ENCODE measurements at places on chromosomes 2 and 18.

- DNase-seq: no peak
These were observed 949.8 kb upstream of the LRATD1 start for GRCh38 chr2:13682540-13683272.

DNA sequence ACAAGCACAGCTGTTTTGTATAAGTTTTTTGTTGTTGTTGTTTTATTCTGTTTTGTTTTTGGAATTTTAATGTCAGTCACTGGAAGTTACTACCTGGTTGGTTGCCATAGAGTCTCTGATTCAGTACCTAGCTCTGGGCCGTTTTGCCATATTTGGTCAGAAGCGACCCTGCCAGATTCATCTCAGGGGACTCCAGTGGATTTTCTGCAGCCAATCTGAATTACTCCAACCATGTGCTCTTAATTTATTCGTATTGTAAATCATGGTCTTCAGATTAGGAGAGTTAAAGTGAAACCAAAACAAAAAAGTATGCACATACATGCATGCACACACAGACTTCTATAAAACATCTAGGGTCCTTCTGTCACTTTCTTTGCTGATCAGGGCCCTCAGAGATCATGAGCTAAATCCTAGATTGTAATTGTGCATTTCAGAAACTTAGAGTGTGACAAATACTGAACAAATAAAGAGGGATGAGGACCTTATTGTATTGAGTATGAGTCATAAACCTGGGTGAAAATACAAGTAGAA lies 317.4 kb upstream of the UBE2E3 start:
- DNase-seq: no peak

GRCh38 chr18:22503803-22504202 lies 86.1 kb upstream of the CTAGE1 start:
- no peak for DNase-seq

DNA sequence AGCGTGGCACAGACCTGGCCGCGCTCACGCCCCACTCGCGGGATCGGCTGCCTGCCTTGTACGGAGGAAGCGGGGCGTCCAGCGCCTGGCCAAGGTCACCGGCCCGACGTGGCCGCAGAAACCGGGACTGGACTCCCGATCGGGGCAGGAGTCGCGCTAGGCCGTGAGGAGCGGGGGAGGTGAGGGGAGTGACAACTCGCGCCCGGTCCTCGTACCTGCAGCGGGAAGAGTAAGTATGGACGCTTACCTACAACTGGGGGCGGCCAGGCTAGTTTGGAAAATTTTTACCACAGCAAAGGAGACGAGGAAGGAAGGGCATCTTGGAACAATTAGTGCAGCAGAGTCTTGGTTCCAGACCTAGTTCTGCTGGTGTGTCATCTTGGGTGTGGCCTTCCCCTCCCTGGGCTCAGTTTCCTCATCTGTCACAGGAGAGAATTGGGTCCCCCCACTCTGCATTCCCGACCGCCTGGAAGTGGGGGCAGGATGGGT lies 693 bp downstream of the UBE2F start:
- no peak for DNase-seq

DNA sequence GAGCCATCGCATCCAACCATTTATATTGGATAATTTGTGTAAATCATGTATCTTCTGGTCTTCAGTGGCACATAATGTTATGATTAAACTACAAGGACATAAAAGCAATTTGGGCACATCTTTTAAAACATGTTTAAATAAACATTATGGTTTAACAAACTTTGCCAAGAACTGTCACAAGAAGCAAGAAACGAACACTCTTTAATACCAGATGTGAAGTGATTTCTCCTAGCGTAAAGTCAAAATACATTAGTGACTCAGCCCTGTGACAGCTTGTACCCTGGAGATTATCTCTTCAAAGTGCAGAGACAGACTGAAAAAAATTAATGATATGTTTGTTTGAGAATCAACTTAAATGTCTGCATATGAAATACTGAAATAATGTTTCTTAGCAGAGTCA lies 39.9 kb downstream of the DSEL start:
- DNase-seq: no peak

- DNase-seq: no peak
These were observed 174.6 kb downstream of the HAUS1 start for GRCh38 chr18:46278481-46279465.

- DNase-seq: no peak
These were observed 102.6 kb upstream of the GLI2 start for GRCh38 chr2:120632796-120633646.

DNA sequence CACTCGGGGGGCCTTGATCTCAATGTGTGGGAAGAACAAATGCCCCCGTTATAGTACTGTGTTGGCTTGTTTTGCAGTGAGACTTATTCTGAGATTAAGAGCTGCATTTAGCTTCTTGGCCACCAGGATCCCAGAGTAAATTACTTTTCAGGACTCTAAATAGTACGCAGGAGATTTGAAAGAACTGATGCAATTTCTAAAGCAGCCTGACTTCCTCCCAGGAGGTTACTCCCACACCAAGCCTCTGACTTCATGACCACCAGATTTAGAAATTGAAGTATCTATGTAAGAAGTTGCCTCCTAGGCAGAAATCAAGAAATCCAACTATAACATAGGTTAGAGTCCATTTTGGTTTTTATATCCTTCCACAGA lies 67.0 kb downstream of the FEZ2 start:
- no peak for DNase-seq

DNA sequence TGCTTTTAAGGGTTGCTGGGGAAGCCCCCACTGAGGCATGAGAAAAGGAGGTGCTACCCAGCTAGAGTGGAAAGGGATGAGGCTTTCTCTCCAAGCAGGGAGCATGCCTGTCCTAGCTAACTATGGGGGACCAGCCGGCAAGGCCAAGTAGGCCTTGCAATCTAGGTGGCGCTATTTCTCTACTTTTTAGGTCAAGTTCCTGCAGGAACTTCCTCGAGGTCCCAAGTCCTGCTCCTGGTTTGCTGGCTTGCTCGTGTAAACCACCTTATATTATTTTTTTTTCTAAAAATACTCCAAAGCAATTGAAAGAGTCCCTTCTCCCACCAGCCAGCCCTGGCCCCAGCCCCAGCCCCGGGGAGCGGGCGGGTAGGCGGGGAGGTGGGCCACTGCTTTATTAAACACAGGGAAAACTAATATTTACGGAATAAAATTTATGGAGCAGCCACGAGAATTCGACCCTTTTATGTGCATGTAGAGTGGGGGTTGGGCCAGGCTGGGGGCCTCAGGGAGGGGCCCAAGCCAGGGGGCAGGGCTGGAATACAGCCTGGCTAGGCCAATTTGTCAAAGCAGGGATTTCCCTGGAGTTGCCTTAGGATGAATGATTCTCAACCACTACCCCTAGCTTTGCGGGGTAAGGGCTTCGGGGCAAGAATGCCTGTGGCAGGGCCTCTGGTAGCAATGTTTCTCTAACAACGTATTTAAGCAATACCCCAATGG lies 12.8 kb upstream of the IHH start:
- DNase-seq: peak; percentile 86

GRCh38 chr2:160407393-160408172 lies 86.0 kb downstream of the RBMS1 start:
- no peak for DNase-seq

- DNase-seq: no peak
These were observed 145.2 kb upstream of the SYT4 start for GRCh38 chr18:43422518-43422917.

GRCh38 chr2:47508641-47509040 lies 105.7 kb downstream of the MSH2 start:
- DNase-seq: no peak

DNA sequence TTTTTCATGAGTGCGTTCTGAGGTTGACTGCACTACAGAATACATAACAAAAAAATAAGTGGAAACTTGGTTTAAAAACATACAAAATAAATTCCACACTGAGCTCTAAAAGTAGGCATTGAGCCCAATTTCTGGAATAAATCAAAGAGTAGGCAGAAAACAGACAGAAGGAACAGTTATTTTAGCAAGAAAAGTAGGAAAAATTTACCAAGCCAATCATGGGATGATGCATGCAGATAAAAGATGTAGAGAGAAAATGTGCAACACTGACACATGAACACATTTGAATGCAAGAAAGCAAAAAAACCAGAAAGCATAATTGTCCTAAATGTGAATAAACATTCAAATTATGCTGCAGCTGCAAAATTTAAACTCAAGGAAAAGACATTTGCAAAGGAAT lies 308.3 kb downstream of the DLGAP1 start:
- no peak for DNase-seq

DNA sequence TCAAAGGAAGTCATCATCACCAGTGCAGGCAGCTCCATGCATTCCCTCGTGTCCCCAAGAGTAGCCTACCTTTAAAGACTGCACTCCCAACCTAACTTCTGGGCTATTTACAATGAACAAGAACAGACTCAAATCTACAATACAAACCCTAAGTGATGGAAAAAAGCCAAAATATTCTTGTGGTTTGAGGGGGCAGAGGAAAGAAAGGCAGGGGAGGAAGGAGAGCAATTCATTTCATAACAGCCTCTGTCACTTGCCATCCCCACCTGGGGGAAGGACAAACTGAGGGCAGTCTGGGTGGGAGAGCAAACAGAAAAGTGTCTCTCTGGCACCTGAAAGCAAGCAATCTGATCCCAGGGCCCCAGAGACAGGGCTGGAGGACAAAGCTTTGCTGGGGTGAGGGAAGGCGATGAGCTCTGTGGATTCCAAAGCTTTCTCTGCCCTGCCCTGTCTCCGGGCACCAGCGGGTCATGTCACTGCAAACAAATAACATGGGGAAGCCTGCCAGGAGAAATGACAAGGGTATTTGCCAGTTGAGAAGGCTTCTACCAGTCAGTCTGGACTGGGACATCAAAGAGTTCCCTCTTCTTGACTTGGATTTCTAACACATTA lies 528.0 kb upstream of the TNP1 start:
- DNase-seq: no peak

DNA sequence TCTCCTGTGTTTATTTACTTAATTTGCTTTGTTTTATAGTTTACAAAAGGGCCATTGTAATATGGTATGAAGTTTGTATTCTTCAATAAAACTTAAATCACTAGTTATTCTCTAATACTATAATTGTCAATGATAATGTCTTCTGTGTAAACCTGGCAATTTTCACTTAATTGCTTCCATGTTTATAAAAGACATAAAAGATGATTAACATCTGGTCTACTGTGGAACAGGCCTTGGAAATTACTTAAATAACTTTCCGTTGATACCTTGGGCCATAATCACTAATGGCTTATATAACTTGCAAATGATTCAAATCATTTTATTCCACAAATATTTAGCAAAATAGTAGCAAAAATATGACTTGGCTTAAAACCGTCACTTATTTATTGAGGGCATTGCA lies 743.8 kb downstream of the DSC3 start:
- no peak for DNase-seq

- no peak for DNase-seq
These were observed 135.7 kb downstream of the USP34 start for GRCh38 chr2:61335187-61335586.

- no peak for DNase-seq
These were observed 431.4 kb upstream of the TNP1 start for GRCh38 chr2:217291259-217291658.

DNA sequence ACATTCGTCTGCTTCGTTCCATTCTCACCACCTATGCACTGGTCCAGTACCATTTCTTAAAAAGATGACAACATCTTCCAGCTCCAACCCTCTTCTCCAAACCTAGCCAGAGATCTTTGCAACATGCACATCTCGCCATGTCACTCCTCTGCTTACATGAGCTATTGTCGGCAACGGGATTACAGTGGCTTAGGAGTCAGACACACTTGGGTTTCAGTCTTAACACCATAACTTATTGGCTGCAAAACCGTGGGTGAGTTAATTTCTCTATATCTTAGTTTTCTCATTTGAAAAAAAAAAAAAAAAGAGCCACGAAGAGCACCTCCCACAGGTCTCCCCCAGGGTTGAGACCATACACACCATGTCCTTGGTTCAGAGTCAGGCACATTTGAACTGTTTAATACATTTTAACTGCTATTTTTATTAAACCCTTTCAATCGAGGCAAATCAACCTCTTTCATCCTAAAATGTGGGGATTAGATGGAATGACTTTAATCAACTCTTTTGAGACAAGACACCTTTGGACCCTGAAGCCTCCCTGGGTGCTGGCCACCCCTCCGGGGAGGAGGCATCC lies 889 bp downstream of the ANKRD29 start:
- no peak for DNase-seq

DNA sequence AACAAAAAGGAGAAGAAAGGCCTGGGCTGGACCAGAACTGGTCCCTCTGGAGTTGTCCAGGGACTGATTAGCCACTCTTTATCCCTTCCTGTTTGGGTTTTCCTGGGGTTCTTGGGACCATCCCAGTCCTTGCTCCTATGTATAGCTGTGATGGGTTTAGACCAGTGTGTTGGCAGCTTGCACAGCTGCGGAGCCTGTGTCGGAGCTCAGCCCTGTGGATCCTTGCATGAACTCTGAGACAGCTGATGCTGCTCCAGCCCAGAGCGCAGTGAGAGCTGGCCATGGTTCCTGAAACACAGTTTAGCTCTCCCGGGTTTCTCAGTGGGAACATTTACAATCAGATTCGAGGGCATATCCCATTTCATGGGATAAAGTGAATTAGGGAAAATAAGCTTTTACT lies 16.9 kb downstream of the IMPA2 start:
- DNase-seq: no peak

GRCh38 chr18:26901020-26901419 lies 35.5 kb upstream of the AQP4 start:
- DNase-seq: no peak

DNA sequence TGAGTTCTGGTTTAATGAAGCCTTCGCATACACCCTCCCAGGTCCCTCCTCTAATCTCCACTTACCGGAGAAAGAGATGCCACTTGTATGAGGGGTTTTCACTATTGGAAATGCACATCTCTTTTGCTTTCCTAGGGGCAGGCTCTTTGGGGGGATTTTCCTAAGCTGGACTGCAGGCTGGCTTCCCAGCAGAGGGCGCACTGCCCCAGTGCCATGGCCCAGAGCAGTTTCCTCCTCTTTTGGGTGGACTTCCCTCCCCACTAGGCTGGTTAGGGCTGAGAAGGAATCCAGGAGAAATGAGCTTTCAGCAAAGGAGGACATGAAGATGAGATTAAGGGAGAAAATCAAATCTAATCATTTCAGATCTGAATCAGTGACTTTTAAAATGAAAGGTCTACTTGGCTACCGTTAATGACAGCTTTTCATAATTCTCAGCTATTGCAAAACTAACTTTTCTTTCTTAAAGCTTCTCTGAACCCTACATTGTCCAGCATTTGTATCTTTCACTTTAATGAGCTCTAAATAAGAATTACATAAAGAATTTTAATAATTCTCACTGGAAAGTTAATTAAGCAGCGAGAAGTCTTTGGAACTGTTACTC lies 784.1 kb upstream of the FANCL start:
- peak; percentile 74 for DNase-seq

DNA sequence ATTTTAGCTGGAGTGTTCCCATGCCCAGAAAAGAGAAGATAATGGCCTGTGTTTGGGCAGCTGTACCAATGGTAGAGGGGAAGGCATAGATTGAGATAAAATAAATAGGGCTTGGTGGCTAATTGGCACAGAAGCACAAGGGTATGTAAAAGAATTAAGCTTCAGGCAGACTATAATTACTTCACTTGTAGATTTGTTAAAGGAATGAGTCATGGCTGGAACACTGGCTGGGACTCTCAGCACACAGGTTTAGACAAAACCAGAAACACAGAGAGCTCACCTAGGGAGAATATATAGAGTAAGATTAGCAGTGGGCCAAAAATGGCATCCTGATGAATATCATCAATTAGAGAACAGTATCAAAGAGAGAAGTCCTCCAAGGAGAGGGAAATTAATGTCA lies 198.3 kb upstream of the FIGN start:
- no peak for DNase-seq

- DNase-seq: no peak
These were observed 213.3 kb upstream of the HNRNPA3 start for GRCh38 chr2:176999301-176999700.

- no peak for DNase-seq
These were observed 381.2 kb downstream of the TXNL1 start for GRCh38 chr18:56257205-56257604.

All from Karpas-422 (cell line).